ENCODE measurements at places on chromosomes 4 and X. TPM values are rescaled to one million over a fixed set of nuclear protein-coding genes. Genes with fewer than 3 reads are reported as not detected.
A peak's percentile ranks its signal among the peaks of the same experiment; 100 is the strongest.

MAGEA10 gene
- total RNA-seq, result 0.86 TPM

GRCh38 chr4:47373709-47374108 lies 89.8 kb downstream of the COMMD8 start:
- no peak for DNase-seq

GRCh38 chr4:170672381-170672965 lies 582.7 kb upstream of the AADAT start:
- DNase-seq, result peak; percentile 50

- no peak for DNase-seq
Observed at GRCh38 chrX:31629195-31629594, 557.4 kb upstream of the FTHL17 start.

All from A172 (cell line).